ENCODE measurements at places on chromosomes 12 and 14.

DNA sequence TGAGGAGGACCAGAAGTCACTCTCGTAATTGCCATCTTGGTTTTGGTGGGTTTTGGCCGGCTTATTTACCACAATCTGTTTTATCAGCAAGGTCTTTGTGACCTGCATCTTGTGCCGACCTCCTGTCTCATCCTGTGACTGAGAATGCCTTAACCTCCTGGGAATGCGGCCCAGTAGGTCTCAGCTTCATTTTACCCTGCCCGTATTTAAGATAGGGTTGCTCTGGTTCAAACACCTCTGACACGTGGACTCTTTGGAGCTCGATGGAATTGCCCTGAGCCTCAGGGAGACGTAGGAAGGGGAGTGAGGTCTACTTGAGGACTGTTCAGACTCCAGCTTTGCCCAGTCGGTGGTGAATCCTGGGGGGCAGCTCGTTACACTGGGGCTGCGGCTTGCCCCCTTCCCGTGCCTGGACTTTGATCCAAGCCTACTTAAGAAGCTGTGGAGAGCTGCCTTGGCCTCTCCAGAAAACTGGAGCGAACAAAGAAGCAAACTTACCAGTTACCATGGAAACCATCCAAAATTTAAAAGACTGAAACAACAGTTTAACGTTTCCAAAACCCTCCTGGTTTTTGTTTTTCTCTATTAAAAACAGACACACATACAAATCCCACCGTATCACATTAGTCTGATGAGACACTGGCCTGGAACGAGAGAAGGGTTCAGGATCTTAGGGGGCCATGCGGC is 28.0 kb downstream of the CALM1 start:
- DNase-seq: no peak

GRCh38 chr14:59772233-59772632 is 98.3 kb downstream of the RTN1 start:
- DNase-seq: no peak

GRCh38 chr12:102753802-102754201 is 163.2 kb downstream of the PAH start:
- no peak for DNase-seq

- no peak for DNase-seq
Measured at GRCh38 chr14:56115976-56116893, 2.0 kb upstream of the PELI2 start.

DNA sequence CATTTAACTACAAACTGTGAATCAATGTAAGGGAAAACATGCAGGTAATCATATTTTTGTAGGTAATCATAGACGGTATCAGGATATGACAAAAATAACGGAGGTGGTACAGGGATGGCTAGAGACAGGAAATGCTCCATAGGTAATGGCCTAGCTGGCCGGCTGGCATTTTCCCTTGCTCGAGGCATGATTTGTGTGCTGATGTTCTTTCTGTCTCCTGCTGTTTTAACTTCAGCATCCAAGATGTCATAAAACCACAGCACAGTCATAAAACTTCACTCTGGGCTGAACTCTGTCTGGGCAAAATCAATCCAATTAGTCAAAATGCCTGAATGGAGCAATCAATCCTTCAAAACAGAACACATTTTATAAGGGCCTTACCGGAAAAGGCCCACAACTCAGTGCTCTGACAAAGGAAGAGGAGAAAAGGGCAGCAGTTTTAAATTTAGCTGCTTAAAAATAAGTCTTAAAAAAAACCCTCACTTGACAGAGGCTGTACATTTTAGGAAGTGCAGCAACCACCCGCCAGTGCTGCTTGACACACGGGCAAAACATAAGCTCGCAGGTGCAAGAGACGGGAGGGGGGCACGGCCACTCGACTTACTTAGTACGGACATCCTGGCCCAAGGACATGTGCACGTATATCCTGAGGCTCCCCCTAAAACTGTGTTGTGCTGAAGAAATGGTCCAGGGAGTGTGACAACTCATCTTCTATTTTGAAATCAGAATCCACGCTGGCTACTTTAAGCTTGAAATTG is 40.5 kb upstream of the GPR68 start:
- DNase-seq: no peak

DNA sequence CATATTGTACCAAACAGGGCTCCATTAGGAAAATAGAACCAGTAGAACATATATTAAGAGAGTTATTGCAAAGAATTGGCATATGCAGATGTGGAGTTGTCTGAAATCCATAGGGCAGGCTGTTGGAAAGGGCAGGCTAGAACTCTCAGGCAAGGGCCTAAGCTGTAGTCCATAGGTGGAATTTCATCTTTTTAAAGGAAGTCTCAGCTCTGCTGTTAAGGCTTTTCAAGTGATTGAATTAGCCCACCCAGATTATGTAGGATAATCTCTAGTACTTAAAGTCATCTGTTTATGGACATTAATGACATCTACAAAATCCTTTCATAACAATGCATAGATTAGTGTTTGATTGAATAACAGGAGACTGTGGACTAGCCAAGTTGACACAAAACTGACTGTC is 59.4 kb downstream of the RAD51B start:
- DNase-seq: no peak

GRCh38 chr12:42130672-42131402 is 13.8 kb downstream of the GXYLT1 start:
- no peak for DNase-seq

DNA sequence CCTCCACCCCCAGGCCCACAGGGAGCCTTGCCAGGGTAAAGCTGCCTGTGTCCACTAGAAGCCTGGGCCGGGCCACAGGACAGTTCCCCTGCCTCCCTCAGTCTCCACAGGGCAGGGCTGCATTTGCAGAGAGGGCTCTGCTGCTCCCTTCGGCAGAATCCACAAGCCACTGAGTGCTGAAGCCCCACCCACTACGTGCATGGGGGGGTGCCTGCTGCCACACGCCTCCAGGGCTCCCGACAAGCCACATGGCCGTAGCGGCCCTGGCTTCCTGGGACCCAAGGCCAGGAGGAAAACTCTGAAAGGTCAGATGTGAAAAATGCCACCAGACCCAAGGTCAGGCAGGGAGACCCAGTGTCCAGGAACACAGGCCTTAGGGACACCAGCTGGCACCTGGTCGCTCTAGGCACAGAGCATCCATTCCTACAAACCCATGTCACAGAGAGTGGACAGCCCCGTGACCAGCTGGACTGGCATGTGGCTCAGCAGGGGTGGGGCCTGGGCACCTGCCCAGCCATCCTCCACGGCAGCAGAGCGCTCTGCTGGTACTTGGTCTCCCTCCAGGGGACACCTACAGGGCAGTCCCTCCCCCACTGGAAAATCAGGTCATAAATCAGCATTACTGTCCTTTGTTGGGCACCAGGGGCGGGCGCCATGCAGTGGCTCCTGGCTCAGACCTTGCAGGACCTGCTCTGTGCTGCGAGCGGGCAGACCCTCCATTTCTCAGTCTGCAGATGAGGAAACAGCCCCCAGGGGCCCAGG is 42.9 kb downstream of the CCDC85C start:
- DNase-seq: no peak

GRCh38 chr14:85187521-85187920 is 342.4 kb upstream of the FLRT2 start:
- DNase-seq: no peak

- no peak for DNase-seq
Measured at GRCh38 chr12:108311605-108312004, 27.5 kb downstream of the CMKLR1 start.

GRCh38 chr12:32901553-32901952 is 5.0 kb upstream of the PKP2 start:
- DNase-seq: no peak

DNA sequence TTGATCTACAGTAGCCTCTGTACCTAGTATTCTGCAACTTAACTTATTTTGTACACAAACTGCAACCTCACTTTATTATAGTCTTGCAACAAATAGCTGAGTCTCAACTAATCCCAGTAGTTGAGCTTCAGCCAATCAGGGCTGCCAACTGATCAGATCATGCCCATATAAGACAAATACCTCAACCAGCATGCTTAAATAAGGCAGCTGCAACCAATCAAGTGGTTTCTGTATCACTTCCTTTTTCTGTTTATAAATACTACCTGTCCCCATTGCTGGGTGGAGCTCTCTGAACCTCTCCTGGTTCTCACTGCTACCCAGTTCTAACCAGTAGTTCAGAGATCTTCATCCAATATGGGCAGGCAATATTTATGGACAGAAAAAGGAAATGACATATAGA is 248.5 kb upstream of the FBXO33 start:
- no peak for DNase-seq

DNA sequence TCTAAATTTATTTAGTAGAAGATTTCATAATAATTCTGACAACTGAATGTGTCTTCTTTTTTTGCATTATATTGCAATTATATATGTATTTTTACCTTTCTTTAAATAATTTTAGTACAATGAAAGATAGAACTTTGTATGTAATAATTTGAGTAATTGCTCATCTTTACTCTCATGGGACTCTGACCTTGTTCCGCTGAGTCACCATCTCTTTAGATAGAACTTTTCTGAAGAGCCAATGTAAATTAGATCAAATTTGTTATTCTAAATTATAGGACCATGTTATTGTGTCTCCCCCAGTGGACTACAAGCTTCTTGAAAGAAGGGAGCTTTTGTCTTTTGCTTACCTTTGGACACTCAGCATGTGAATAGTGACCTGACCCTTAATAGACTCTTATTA is 96.1 kb downstream of the TRHDE start:
- no peak for DNase-seq

- no peak for DNase-seq
Measured at GRCh38 chr12:8554451-8555195, 13.9 kb upstream of the CLEC4E start.

DNA sequence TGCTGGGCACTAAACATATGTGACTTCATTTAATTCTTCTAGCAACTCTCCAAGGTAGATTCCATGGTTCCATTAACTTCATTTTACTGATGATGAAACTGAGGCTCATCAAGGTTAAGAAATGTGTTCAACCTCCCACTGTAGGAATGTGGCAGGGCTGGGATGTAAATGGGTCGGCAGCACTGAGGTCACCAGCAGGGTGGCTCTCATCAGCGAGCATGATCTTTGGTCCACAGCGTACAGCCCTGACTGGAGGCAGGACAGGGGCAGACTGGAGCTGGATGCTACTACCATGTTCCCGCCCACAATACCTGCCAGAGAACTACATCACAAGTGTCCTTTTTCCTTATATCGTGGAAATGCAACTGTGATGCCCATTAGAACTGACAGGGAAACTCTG is 4.6 kb downstream of the APPL2 start:
- no peak for DNase-seq

GRCh38 chr14:104118006-104118844 is 20.2 kb upstream of the KIF26A start:
- DNase-seq: no peak

- DNase-seq: no peak
Measured at GRCh38 chr12:13097491-13098011, 5.9 kb downstream of the GSG1 start.

DNA sequence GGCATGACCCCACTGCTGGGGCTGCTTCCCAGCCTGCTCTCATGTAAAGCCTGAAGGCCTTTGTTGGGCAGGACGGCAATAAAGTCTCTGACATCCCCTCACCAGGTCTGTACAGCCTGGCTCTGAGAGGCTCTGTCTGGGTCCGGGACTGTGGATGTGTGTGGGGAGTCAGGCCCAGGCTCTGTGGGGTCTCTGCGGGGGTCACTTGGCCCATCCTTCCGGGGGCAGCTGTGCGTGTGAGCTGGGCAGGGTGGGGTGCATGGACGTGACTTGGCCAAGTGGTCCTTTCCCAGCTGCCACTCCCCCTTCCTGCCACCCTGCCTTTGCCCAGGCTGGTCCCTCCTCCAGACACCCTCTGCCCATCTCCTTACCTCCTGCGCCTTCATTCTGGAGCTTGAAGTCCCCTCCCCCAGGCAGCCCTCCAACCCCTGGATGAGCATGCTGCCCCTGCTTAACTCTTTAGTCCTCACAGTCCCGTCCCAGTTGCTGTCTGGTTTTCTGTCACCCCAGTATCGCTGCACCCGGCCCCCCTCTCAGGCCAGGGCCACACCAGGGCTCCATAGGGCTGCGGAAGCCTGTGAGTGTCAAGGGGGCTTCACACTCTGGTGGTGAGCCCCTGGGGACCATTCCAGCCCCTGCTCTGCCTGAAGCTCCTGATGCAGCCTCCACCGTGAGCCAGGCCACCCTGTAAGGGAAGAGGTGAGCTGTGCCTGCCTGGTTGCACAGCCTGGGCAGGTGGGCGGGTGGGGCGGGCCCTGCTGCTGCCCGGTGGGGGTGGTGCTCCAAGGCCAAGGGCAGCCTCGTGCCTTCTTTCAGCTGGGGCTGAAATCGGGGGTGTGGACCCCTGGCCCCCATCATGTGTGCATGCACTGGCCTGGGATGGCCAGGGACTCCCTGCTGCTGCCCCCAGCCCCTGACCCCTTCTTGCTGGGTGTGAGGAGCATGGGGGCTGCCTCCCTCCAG is 25.5 kb upstream of the KIF26A start:
- DNase-seq: no peak

GRCh38 chr12:65881965-65882413 is 57.7 kb downstream of the HMGA2 start:
- DNase-seq: no peak

DNA sequence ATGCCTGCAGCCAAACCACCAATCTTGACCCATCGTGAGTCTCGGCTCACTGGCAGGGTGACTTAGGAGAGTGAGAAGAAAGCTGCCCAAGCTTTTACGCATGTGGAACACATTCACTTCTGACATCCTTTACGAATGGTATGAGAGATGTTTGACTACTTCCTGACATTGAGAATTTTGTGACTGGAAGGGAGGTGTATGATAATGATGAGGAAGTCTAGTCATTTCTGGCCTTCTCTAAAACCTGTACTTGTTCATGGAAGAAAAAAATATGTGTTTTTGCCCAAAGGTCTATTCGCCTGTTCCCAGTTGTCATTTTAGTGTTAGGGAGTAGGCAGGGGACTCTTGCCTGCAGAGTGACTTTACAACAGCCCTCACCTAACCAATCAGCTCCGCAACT is 227.2 kb upstream of the ATP2B1 start:
- no peak for DNase-seq

DNA sequence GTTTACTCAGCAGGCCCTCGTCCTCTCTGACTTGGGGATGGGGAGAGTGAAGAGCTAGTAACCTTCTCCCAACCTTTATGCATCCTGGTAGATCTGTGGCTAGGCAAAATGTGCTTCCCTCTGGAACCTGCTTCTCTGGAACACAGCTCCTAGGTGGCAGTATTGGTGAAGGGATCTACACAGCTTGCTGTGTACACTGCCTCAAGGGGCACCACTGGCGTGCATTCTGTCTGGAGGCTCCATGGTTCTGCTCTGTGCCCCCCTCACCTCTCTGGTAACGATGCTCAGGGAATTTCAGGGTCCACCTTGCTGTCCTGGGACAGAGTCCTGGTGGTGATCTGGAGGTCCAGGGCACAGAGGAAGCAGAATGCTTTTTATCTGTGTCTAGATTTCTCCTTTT is 43.5 kb upstream of the KCNA5 start:
- no peak for DNase-seq

- DNase-seq: no peak
Measured at GRCh38 chr12:50482571-50482970, 22.2 kb upstream of the DIP2B start.

DNA sequence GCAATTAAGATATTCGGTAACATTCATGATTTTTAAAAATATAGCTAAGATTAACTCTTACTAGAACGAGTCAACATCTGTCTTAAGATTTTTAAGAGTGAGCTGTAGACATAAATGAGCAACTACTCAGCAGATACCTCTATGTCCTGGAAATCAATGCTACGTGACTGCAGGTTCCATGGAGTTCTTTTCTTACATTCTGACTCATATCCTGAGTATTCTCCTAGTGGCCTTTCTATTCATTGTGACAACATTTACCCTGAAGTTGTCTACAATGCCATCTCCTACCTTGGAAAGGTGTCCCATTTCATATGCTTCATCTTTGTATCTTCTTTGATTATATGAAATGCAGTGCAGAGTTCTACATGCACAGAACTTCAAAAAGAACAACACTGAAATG is 59.9 kb downstream of the PKP2 start:
- DNase-seq: no peak

- no peak for DNase-seq
Measured at GRCh38 chr14:89616852-89617341, 199.9 kb upstream of the FOXN3 start.

All from stimulated activated CD4-positive, alpha-beta T cell treated with anti-CD3 and anti-CD28 coated beads, Interleukin-1b, Interleukin-23, amount 100 ng/mL, for 24 hours (primary cell).